Activated CD4-positive, alpha-beta T cell treated with anti-CD3 and anti-CD28 coated beads, Interleukin-2, amount 10 ng/mL, durations not matched to agents 24 days and 14 days (primary cell): ENCODE measurements at places on chromosomes 1 and 21. TPM values are rescaled to one million over a fixed set of nuclear protein-coding genes. Genes with fewer than 3 reads are reported as not detected.

CD48 gene
- total RNA-seq, result 206 and 208 TPM in 2 replicates

GRCh38 chr1:65065524-65066418 is 82.2 kb upstream of the AK4 start:
- H3K27ac ChIP-seq, result peak overlapping the region; percentile 65
- H3K4me1 ChIP-seq, result peaks cover 31% of the 10 kb centered on the region
- H3K36me3 ChIP-seq, result no peaks in the 10 kb centered on the region
- H3K4me3 ChIP-seq, result peak overlapping the region; percentile 86

S100A12 gene
- not detected in 2 replicates for total RNA-seq

- no peaks in the 10 kb centered on the region for H3K4me1 ChIP-seq
- no peak overlapping the region for H3K4me3 ChIP-seq
- no peak overlapping the region for H3K27ac ChIP-seq
- H3K36me3 ChIP-seq, result no peaks in the 10 kb centered on the region
Observed at GRCh38 chr1:56533197-56533596, 46.2 kb downstream of the PLPP3 start.

KLF17 gene
- not detected in 2 replicates for total RNA-seq

- peaks cover 8% of the 10 kb centered on the region for H3K4me1 ChIP-seq
- no peaks in the 10 kb centered on the region for H3K27me3 ChIP-seq
- no peak overlapping the region for H3K4me3 ChIP-seq
Observed at GRCh38 chr1:46295306-46295705, 8.1 kb downstream of the LRRC41 start.

RGS5 gene
- 0.95 and 2.8 TPM in 2 replicates for total RNA-seq

DNA sequence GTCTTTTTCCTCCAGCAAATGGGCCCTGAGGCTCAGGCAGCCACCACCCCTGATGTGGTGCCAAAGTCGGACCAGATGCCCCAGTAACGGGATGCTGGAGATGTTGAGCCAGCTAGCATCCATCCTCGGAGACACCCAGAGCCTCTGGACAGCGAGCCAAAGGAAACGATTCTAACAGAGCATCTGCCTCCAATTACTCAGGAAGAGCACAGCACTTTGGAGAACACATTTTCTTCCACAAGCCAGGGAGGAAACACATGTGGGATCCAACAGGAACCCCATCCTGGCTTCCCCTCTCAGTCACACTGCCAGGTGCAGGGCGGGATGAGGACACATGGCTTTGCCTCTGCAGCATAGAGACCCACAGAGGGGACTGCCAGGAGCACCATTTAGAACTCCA is 44.9 kb downstream of the C1orf198 start:
- no peaks in the 10 kb centered on the region for H3K4me1 ChIP-seq
- DNase-seq, result peak; percentile 48
- H3K4me3 ChIP-seq, result no peak overlapping the region
- H3K27me3 ChIP-seq, result peaks cover 5% of the 10 kb centered on the region

DNA sequence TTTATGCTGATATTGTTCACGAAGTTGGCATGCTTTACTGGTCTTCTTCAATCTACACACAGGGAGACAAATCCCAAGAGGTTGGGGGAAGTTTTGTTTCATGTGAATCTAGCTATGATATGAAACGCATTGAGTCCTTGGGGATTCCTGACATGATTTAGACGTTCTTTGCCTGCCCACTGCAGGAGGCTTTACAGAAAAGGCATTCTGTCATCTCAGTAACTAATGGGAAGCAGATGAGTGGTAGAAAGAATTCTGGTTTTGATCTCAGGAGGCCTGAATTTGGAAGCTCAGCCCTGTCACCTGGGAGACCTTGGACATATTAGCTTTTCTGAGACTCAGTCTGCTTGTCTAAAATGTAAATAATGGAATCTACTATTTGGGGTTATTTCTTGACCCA is 383.0 kb upstream of the NFIA start:
- H3K4me3 ChIP-seq, result no peak overlapping the region
- no peak overlapping the region for H3K27ac ChIP-seq
- H3K4me1 ChIP-seq, result no peaks in the 10 kb centered on the region
- DNase-seq, result no peak

OLFML2B gene
- total RNA-seq, result not detected in 2 replicates

RGS21 gene
- total RNA-seq, result not detected in 2 replicates

IQGAP3 gene
- 10.5 and 11.2 TPM in 2 replicates for total RNA-seq

- H3K4me1 ChIP-seq, result peaks cover 6% of the 10 kb centered on the region
- no peaks in the 10 kb centered on the region for H3K27me3 ChIP-seq
- no peak overlapping the region for H3K27ac ChIP-seq
- H3K36me3 ChIP-seq, result peaks cover 5% of the 10 kb centered on the region
Observed at GRCh38 chr1:113681596-113682337, 77.5 kb downstream of the PHTF1 start.

- DNase-seq, result no peak
- H3K36me3 ChIP-seq, result no peaks in the 10 kb centered on the region
- peaks cover 13% of the 10 kb centered on the region for H3K27me3 ChIP-seq
- no peak overlapping the region for H3K4me3 ChIP-seq
- no peaks in the 10 kb centered on the region for H3K4me1 ChIP-seq
Observed at GRCh38 chr1:199667089-199667488, 360.4 kb upstream of the NR5A2 start.

DNA sequence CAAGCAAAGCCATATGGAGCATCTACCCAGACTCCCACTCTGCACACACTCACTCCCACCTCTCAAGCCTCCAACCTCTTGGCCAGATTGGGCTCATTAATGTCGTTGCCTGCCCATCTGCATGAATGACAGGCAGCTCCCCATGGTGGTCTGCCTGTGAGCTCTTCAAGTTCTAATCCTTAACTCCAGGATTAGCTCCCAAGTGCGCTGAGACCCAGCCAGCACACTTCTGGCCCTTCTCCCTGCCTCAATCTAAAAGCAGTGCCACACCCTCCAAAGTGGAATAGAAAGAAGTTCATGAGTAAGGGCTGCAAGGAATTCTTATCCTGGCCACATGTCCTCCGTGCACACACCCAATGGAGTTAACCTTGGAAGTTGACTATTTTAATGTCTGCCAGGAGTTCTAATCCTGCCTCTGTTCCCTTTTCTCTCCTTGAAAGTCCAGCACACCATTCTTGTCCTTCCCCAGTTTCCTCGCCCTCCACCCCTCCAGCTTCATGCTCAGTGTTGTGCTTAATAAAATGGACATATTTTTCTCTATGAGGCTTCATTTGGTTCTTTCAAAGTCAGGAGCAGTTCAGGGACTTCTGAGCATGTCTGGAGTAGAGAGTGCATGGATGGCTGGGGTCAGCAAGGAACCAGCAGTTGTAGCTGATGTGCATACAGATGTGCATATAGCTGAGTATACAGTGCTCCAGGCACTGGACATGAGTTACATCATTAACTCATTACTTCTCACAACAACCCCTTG is 30.1 kb downstream of the CAMK1G start:
- H3K27ac ChIP-seq, result no peak overlapping the region
- peaks cover 10% of the 10 kb centered on the region for H3K4me1 ChIP-seq
- H3K4me3 ChIP-seq, result no peak overlapping the region
- no peaks in the 10 kb centered on the region for H3K27me3 ChIP-seq

GRCh38 chr1:91526496-91526895 is 25.8 kb downstream of the CDC7 start:
- DNase-seq, result peak; percentile 31
- H3K27ac ChIP-seq, result no peak overlapping the region
- H3K4me1 ChIP-seq, result peaks cover 30% of the 10 kb centered on the region
- H3K36me3 ChIP-seq, result peaks cover 26% of the 10 kb centered on the region

GRCh38 chr1:41446851-41447610 is 37.5 kb downstream of the EDN2 start:
- H3K36me3 ChIP-seq, result no peaks in the 10 kb centered on the region
- H3K27ac ChIP-seq, result no peak overlapping the region
- no peak for DNase-seq
- H3K4me1 ChIP-seq, result no peaks in the 10 kb centered on the region
- H3K27me3 ChIP-seq, result peaks cover 5% of the 10 kb centered on the region
- H3K4me3 ChIP-seq, result no peak overlapping the region

BTBD19 gene
- 22.2 and 22.7 TPM in 2 replicates for total RNA-seq

DNA sequence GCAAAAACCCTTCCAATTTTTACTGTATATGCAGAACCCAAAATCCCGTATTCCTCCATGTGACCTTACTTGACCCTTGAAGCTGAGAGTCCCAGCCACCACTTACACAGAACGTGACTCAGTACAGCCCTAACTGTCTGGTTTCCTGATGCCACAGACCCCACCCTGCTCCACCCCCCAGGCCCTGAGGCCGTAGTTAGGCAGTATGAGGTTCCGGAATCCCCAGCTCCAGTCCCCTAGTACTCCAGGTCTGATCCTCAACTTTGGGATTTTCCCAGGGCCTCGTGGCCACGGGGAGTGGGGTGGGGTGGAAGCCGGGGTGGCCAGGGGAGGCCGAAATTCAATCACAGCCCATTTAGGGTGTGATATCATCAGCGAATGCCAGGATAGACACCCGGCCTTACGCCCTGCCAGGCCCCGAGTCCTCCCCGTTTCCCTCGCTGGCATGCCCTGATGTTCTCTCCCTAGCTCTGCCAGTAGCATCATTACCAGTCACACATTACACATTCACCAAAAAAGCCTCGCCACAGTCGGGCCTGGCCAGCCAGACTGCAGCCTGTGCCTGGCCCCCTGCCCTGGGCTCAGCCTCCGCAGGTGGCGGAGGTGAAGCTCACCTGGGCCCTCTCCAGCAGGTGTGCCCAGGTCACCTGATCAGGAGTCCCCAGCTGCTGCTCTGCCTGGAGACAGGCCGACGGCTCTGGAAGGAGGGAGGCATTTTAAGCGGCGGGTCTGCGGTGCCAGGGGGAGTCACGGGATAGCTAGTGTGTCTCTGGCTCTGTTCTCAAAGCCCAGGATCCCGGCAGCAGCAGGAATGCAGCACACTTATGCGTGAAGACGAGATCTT is 70.8 kb downstream of the SCCPDH start:
- H3K4me1 ChIP-seq, result no peaks in the 10 kb centered on the region
- H3K4me3 ChIP-seq, result no peak overlapping the region

MYOCOS gene
- 0.21 TPM in 1 of 2 replicates, not detected in the other for total RNA-seq

BEND5 gene
- 11.4 and 11.5 TPM in 2 replicates for total RNA-seq

DNA sequence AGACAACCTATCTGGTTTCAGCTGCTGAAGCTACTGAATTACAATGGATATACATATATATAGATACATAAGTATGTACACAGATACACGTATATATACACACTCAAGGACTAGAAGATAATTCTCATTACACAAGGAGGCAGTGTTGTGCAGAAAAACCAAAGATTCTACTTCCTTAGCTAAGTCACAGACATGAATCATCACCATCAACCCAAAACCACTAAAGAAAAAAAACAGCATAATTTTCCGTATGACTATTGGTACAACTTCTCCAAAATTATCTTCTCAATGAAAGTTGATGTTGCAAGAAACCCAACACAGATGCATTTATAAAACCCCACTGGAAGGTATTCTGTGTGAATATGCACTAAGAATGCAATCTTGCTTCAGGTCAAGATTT is 36.8 kb upstream of the RPF1 start:
- no peaks in the 10 kb centered on the region for H3K36me3 ChIP-seq
- H3K27me3 ChIP-seq, result peaks cover 15% of the 10 kb centered on the region
- H3K4me1 ChIP-seq, result peaks cover 16% of the 10 kb centered on the region

DNA sequence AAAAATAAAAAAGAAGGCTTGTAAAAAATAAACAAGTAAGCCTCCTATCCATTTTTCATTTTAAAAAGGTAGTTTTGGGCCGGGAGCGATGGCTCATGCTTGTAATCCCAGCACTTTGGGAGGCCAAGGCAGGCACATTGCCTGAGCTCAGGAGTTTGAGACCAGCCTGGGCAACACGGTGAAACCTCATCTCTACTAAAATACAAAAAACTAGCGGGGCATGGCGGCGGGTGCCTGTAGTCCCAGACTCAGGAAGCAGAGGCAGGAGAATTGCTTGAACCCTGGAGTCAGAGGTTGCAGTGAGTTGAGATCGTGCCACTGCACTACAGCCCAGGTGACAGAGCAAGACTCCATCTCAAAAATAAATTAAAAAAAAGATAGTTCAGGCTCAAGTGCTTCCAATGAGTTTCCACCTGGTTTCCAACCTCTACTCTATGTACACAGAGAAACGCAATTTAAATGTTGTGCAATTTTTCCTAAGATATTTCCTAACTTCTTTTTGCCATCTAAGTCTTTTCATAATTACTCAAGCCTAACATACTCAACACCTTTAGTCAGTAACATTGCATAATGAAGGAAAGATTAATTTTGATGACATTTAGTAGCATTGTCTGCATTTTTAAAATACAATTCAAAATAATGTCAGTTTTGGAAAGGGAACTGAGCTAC is 106.3 kb downstream of the KCNT2 start:
- DNase-seq, result no peak
- no peaks in the 10 kb centered on the region for H3K4me1 ChIP-seq
- no peak overlapping the region for H3K4me3 ChIP-seq
- H3K36me3 ChIP-seq, result no peaks in the 10 kb centered on the region
- H3K27me3 ChIP-seq, result no peaks in the 10 kb centered on the region
- no peak overlapping the region for H3K27ac ChIP-seq

DNA sequence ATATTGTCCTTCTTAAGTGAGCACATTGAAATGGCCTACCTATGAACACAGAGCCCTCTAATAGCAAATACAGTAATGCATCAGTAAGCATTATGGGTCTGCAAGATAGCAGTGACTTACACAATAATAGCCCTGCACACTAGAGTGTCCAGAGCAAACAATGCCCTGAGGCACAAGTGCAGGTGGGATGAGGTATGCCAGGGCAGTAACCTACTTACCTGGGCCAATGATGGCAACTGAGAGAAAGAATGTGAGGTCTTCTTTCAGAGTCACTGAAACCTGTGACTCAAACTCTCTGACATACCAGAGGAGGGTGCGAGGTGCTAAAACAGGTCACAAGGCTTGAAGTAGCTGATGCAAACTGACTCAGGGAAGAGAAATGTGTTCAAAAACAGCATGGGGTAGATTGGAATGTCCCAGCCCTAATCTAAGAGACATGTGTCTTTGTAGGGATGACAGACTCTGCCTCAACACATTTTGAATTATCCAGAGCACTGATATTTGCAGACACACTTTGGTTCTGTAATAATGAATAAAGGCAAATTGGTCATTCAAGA is 168.5 kb upstream of the RUNX1 start:
- no peaks in the 10 kb centered on the region for H3K27me3 ChIP-seq
- H3K4me1 ChIP-seq, result peaks cover 17% of the 10 kb centered on the region
- H3K4me3 ChIP-seq, result no peak overlapping the region
